ENCODE measurements at places on chromosomes 12 and 14.

DNA sequence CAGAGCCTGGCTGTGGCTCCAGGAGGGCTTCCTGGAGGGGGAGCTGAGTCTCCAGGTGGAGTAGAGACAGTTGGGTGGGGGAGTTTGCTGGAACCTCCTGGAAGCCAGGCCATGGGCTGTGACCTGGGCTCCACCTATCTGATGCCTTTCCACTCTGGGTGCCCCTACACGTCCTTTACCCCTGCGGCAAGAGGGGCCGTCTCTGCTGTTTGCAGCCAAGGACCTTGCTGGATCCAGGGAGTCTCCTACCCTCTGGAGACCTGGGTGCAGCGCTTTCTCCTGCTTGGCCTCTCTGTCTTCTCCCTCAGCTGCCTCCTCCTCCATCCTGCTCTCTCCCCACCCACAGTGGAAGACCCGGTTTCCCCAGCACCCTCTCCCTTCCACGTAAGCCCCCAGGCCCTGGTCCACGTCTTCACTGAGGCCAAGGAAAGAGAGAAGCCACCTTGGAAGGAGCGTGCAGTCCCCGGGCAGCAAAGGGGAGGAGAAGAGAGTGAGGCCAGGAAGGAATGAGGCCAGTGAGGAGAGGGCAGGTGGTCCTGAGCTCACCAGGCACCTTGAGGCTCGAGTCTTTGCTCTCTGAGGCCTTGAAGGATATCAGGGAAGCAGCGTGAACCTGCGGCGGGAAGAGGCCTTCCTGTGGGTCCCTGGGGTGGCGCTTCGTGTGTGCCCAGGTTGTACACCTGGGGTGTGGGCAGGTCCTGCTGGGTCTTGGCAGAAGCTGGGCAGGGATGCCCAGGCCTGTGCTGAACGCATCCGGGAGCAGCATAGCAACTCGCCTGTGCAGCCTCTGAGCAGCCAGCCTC, 294.3 kb upstream of the RTL1 start:
- no peak for DNase-seq

DNA sequence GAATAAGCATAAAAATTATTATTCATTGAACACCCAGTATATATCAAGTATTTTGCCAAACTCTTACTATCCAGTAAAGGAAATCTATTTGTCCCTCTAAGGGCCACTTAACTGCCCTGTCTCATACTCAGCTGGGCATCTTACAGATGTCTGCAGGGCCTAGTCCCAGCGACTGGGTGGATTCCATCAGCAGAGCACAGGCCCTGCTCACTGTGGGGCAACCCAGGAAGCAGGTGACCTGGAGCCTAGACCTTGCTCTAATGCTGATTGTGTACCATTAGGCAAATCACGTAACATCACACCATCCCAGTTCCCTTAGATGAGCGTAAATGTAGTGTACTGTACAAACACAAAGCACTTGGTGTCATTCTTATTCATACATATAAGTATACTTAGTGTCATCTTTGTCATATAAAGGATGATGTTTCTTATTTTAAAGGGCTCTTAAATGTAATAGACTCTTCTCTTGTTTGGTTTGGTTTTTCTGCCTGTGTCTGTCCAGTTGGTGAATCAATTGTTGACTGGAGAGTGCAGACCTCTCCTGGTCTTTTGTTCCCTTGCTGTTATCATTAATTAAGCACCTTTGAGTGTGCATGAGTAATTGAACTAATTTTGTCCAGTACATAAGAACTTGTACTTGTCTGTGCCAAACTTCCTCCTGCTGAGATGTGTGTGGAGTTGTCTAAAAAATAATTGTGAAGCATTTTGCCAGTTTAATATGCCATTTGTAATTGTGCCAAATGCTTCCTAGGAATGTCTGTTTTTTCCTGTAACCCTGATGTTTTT, 49.3 kb downstream of the RAB35 start:
- no peak for DNase-seq

DNA sequence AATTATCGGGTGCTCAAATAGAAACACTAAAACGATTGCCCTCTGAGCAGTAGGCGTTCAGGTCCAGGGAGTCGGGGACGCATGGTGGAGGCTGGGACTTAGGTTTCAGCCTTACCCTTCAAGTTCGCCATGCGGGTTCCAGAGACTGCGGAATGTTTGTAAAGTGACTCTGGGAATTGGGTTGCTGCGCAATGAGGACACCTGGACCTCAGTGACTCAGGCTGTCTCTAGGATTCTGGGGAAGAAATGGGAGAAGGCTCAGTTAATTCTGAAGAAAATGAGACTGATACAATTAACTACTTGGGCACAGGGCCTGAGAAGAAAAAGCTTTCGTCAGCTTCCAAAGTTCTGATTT, 1.1 kb downstream of the LGALS3 start:
- no peak for DNase-seq

GRCh38 chr12:128606538-128606937, 217.2 kb downstream of the SLC15A4 start:
- DNase-seq = no peak

DNA sequence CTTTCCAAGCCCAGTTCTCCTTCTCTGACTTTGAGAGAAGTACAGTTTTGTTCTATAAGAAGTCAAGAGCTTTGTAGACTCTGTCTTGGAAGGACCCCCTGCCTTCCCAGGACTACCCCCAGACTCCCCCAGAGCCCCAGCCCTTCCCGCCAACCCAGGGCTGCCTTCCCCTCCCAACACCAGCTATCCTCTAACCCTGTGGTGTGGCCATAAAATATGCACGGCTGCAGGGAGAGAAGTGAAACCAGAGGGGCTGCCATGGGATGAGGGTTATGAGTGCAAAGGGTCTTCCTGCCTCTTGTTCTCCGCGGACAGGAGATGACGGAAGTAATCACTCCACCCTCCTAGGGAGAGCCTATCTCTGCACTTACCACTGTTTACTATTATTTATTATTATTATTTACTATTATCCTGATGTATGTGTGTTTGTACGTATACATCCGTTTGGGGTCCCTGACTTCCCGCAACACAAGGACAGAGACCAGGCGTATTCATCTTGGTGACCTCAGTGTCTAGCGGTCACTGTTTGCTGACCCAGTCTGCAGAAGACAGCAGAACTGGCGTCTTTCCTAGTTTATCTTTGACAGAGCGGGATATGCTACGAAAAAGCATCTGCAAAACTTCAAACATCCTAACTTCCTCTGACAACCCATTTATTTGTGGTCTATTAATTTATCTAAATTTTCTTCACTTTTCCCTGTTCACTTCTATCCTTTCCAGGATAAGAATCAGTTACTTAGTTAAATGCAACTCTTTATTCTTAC, 3.5 kb upstream of the SCNN1A start:
- no peak for DNase-seq

GRCh38 chr14:50670196-50670865, 2.2 kb upstream of the SAV1 start:
- DNase-seq = no peak

GRCh38 chr14:59428581-59429012, 36.6 kb downstream of the GPR135 start:
- peak; percentile 66 for DNase-seq

DNA sequence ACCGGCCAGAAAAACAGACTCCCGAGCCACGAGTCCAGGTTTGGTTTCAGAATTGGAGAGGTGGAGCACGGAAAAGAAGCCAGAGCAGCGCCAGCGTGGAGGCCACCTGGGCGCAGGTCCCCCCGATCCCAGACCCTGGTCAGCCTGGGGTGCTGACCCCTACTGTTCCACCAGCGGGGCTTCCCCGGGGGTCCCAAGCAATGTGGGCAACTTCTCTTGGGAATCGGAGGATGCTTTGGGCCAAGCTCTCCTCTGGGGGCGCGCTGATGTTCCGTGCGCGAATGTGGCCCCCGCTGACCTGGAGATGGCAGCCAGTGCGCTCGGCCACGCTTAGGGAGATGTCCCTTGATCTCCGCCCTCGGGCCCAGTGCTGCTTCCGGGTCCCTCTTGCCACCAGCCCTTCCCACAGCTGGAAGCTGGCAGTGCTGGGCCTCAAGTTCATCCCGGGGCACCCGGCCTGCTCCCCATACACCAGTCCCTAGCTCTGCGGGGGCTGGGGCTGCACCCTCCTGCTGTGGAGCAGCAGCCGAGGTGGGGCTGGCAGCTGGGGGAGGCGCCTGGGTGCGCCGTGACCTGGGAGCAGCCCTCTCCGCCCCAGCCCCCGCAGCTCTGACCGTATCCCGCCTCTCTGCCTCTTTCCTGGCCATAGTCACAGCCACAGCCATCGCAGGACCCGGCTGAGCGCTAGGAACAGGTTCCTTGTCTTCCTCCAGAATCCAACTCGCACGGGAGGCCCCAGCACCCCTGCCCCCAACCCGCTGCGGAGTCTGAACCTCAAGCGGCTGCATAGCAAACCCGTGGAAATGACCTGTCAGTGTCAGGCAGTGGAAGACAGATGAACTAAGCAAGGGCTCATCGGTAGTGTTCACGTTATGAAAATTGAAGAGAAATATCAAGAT, 91.2 kb downstream of the RCOR1 start:
- no peak for DNase-seq

GRCh38 chr14:102622262-102622885, 29.9 kb downstream of the RCOR1 start:
- DNase-seq = no peak

All from non-pigmented ciliary epithelial cell (primary cell).